ENCODE measurements at places on chromosomes 3 and 15. TPM values are rescaled to one million over a fixed set of nuclear protein-coding genes. Genes with fewer than 3 reads are reported as not detected.

- no peak for DNase-seq
Observed at GRCh38 chr3:129501630-129502029, 26.8 kb upstream of the RHO start.

DNA sequence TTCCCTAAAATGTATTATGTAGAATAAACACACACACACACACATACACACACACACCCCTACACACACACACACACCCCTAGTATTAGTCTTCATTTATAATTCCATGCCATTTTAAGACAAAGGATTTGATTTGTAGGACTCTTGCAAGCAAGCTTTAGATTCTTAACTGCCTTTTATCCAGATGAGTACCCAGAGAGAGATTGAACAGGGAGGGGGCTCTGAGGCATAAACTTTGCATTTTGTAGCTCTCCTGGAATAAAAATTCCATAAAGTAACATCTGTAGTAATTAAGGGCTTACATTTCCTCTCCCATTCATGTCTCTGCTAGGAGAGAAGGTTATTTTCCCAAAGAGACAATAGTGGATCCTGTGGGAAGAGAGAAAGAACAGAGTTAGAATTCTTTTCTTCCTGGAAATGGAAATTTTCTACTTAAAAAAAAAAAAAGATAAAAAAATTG lies 479.4 kb downstream of the RBMS3 start:
- DNase-seq, result no peak

DNA sequence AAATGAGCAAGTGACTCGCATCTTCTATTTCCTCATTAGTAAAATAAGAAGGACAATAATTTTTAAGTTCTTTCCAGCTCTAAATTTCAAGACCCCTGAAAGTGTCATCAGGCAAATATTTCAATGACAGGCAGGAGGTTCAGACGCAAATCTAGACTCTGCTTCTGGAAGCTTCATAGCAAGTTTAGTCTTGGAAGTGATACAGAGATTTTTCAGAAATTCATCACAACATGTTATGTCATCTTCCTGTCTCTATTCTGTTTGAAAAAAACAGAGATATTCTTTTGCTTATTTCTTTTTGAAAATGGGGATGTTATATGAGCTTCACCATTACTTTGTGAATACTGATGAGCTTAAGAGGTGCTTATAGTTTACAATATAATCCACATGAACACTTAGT lies 74.0 kb downstream of the C3orf85 start:
- DNase-seq, result no peak

The ERC2 gene
- 0.59 TPM for total RNA-seq

DNA sequence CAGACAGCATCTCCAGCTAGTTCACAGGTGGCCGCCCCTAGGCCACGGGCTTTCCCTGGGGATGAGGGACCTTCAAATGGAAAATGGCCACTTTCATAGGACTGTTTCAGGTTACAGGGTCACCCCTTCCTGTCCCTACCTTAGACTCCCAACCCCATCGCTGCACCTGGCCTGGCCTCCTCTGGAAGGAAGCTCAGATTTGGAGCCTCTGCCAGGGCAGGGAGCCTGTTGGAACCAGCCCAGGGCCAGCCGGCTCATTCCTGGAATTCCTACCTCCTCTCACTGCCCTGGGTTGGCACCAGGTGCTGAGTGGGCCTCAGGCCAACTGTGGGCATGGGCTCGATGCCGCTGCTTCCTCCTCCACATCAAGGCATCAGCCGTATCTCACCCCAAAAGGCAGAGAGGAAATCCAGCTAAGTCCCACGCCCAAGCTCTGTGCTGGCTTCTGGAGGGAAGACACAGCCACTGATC lies 42.2 kb downstream of the KLHL25 start:
- DNase-seq, result no peak

All from HT1080 (cell line).